NCI-H524 treated with DMSO at 0.1 percent for 48 hours (cell line): ENCODE measurements at places on chromosomes 2 and 18.

- DNase-seq, result no peak
These were observed 55.4 kb upstream of the CCBE1 start for GRCh38 chr18:59752666-59753065.

GRCh38 chr2:65465124-65465523 is 32.7 kb upstream of the SPRED2 start:
- DNase-seq, result peak; percentile 40

DNA sequence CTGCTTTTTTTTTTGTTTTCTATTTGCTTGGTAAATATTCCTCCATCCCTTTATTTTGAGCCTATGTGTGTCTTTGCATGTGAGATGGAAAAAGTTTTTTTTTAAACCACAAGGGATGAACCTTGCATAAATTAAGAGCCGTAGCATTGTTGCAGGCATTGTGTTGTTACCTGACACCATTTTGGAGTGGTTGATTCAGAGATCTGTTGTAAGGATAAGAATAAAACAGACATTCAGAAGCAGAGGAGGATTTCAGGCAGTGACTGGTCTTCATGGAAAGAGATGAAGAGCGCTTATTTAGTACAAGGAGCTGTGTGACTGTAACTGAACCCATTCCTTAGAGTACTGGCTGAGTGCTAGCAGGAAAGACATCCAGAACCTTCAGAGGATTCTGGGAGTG is 101.2 kb downstream of the LTBP1 start:
- peak; percentile 66 for DNase-seq

- no peak for DNase-seq
These were observed 164.9 kb downstream of the ARL4C start for GRCh38 chr2:234331966-234332365.

- DNase-seq, result no peak
These were observed 19.5 kb downstream of the MRPL44 start for GRCh38 chr2:223976635-223977226.

- no peak for DNase-seq
These were observed 431 bp upstream of the EIF5B start for GRCh38 chr2:99336804-99337112.

DNA sequence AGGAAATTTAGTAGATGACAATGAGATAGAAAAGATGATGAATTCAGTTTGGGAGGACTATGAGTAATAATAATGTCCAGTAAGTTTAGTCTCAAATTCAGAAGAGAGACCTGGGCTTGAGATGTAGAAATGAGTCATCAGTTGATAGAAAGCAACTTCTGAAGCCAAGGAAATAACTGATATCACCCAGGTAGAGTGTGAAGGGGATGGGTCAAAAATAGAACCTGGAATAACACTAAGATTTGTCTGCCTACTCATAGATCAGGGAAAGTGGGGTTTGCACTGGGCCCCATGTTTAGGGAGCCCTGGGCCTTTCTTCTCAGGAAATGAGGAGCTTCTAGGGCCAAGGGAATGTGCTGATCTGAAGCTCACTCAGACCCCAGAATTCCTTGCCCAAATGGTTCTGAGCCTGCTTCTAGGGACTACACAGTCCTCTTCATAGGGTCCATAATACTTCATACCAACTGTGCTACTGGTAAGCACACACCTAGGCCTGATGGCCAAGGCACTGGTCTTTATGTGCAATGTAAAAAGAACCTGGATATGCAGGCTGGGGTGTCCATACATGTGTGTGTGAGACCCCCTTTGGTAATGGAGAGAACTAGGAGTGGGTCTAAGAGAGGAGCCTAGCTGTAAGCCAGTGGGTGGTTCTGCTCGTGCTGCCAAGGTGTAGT is 141.2 kb downstream of the IKZF2 start:
- DNase-seq, result no peak

DNA sequence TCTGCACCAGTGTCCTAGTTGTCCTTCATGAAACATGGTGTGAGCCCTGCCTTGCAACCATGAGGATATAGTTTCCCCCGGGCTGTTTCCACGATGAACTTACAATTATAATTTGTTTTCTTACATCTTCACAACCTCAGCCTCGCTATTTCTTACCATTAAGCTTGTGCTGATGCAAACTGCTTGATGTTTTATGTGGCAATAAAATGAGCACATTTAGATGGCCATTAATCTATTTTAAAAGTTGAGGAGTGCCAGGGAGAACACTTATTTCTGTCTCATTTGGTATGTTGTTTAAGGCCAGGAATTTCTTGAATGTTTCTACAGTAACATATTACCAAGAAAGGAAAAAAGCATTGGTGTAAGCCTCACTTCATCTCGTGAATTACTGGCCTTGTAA is 214.5 kb upstream of the SLC8A1 start:
- DNase-seq, result no peak

- DNase-seq, result peak; percentile 1
These were observed 56.2 kb upstream of the HS6ST1 start for GRCh38 chr2:128374711-128375413.

DNA sequence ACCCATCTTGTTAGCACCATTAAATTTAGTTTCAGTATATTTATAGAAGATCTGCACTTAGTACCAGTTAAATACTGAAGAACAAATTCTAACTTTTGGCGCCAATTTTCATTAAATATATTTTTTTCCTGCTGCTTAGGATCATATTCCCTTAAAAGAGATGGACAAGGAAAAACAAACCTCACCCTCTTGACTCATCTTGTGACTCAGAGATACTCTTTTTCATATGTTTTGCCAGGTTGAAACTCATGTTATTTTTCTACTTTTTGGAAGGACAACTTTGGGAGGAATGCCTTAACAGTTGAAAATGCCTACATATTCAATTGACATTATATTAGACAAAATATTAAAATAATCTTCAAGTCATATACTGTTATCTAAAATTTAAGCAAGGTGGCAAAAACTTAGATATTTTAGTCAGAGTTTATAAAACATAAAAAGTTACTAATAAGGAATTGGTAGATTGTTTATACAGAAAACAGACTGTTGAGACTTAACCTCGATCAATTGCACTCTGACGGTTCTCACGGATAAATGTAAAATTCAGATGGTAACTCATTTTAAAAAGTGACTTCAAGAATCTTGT is 36.2 kb downstream of the PNO1 start:
- no peak for DNase-seq

- no peak for DNase-seq
These were observed 93.6 kb upstream of the NFATC1 start for GRCh38 chr18:79302120-79302519.

GRCh38 chr2:88167740-88168139 is 2.4 kb upstream of the THNSL2 start:
- DNase-seq, result no peak

DNA sequence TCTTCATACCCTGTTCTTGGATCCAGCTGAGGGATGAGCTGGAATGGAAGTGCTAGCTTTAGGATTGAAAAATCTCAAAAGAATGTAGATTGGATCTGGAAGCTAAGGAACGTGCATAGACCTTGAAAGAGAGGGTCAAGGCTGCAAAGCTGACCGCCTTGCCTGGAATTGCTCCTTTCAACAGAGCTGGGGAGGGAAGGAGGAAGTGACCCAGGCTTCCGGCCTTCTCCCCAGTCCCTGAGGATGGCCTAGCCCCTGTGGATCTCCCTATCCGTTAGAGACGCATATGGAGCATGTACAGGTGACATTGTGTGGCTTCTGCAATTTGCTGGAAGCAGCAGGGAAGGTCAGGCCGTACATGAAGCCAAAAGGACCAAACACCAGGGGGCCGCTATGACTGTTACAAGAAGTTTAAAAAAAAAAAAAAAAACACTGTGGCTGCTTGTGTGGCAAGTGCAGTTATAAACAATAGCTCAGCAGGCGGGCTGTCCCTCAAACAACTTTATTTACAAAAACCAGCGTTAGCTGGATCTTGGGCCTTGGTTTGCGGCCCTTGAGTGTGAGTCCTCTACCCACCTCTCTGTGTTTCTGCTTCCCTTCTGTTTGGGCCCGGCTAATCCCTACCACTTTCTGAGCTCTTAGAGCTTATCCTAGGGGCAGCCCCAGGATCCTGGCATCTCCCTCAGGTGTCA is 227.6 kb downstream of the SEPTIN10 start:
- DNase-seq, result no peak

GRCh38 chr2:214019229-214019972 is 391.5 kb upstream of the VWC2L start:
- DNase-seq, result no peak

DNA sequence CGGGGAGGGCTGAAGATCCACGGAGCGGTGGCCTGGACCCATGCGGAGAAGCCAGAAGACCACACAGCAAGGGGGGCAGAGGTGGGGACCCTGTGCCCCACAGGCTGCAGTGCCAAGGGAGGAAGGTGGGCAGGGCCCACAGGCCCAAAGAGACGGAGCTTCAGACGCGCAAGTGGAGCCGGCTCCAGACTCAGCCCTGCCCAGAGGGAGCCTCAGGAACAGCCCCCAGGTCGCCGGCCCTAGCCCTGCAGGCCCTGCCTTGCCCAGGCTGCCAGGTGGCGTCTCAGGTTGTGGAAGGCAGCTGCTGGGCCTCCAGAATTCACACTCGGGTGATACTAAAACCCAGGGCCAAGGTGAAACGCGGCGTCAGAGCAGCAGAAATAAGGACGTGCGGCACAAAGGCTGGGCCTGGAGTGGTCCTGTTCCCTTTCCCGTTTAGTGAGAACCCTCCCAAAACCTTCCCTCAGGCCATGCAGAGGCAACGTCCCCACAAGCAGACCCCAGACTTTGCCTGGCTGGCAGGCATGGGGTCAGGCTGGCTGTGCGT is 36.8 kb downstream of the SLC66A2 start:
- no peak for DNase-seq

- no peak for DNase-seq
These were observed 273.6 kb downstream of the ASXL3 start for GRCh38 chr18:33851546-33852078.

GRCh38 chr18:13292736-13293135 is 74.2 kb downstream of the LDLRAD4 start:
- no peak for DNase-seq

- DNase-seq, result peak; percentile 94
These were observed 32.2 kb downstream of the ZNF532 start for GRCh38 chr18:58896734-58897508.
